ENCODE measurements at places on chromosomes 6 and 20.

DNA sequence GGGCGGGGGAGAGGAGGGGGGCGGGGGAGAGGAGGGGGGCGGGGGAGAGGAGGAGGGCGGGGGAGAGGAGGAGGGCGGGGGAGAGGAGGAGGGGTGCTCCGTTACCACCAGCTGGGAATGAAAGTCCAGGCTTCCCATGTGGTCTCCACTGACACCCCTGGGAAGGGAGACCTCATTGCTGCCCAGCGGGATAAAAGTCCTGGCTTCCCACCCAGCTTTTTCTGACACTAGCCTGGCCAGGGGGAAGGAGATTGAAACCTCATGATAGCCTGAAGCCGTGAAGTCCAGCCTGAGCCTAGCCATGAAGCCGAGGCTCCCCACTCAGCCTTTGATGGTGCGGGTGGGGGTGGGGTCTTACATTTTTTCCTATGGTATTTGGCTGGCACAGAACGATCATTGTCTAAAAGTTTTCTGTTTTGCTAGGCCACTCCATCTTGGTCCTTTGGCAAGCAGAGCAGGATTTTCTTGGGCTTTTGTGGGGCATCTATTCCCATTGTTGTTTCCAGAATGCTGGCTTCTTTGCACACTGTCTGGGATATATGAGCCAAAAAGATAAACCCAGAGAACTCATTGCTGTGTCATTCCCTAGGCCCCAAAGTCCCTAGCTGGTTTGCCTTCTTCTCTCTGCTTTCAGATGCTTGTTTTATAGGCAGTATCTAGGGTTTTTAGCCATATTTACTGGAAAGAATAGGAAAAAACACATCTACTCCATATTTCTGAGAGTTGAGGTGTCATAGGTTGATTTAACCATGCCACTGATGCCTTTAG, 67.9 kb upstream of the RNF24 start:
- DNase-seq = no peak

DNA sequence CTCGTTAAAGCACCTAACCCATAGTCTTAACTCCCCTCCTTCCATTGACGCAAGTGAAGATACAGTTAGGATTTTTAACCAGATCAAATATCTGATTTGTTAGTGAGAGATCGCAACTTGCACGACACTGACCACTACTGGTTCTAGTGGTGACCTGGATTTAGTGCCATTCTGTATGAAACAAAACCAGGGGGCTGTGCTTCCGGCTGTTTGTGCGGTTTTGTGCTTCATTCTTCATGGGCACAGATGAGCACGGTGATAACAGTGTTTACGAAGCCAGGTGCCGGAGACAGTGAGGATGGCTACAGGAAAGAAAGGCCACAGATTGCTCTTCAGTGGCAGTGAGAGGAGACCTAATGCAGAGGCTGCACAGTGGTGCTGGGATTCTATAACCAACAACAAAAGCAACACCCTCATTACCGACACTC, 75.5 kb downstream of the NOL4L start:
- peak; percentile 28 for DNase-seq

DNA sequence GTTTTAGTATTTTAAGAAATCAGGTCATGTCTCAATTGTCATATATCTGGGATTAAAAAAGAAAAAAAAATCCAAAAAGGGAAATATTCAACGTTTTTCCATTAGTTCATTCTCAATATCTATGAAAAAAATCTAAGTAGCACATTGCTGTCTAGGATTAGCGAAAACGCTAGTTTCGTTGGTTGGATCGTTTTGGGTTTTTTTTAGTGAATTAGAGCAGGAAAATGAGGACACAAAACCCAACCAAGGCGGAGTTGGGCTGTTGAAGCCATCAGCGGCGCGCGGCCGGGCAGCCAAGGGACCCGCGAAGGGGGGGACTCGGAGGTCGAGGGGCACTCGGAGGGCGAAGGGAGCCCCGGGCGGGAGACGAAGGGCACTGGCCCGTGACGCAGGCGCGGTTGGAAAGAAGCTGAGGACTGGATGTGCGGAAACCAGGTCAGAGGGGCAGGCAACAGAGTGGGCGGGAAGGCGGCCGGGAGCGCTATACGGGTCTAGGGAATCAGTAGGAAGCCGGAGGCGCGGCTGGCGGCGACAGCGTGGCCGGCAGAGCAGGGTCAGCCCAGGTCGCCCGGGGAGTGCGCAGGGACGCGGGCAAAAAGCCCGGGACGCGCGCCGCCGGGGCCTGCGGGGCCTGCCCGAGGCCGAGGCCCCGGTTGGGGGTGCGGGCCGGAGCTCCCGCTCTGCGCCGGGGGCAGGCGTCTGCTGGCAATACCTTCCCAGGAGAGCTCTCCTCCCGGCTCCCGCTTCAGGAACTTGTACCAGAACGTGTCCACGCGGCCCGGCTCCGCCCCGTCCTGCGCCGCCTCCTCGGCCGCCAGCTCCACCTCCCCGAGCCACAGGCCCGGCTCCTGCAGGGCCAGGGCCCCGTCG, 599 bp downstream of the EPM2A start:
- peak; percentile 53 for DNase-seq

DNA sequence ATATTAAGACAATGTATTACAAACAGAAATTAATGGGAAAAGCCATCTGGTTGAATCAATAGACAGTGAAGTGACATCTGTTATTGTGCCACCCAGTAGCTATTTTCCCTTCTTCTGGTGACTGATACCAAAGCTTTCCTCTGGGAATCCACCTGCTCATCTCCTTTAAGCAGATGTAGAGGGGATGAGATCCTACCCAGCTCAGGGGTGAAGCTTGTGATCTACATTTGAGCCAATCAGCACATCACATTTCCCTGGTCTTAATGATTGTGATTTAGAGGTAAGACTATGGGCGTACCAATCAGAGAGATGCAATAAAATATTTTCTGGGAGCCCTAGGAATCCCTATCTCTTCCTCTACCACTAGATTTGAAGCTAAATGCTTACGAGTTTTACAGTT, 782.9 kb downstream of the PTPRT start:
- no peak for DNase-seq

Data from activated CD4-positive, alpha-beta T cell treated with anti-CD3 and anti-CD28 coated beads, Interleukin-2, amount 50 U/mL, for 4 hours (primary cell).